T follicular helper cell (primary cell): ENCODE measurements at places on chromosomes 16 and 17.
A peak's percentile ranks its signal among the peaks of the same experiment; 100 is the strongest.

GRCh38 chr17:66477615-66478283 lies 175.3 kb downstream of the PRKCA start:
- DNase-seq: no peak

- no peak for DNase-seq
Observed at GRCh38 chr17:50458270-50458669, 10.4 kb downstream of the CHAD start.

DNA sequence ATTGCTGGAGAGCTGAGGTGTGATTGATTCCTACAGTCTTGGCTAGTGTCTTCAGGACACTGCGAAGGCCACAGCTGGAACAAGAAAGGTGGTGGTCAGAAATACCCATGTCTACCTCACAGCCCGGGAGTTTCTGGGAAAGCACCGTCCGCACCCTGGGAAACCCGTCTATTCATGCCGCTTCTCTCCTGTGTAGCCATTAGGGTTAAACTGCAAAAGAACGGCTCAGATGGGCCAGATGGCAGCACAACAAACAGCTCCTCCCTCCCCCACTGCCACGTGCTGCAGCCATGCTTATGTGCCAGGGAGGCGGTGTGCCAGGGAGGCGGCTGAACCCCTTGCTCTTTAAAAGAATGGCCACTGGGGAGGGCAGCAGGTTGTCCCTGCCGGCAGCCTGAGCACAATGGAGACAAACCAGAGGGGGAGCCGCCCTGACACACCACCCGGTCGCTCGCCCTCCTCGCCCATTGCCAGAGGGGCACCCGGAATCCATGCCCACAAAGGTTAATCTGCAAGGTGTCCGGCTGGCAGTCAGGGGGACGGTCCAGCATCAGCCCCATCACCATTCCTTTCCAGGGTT lies 65.2 kb downstream of the CYTH1 start:
- DNase-seq: peak; percentile 25

GRCh38 chr16:74601126-74601871 lies 5.6 kb downstream of the GLG1 start:
- DNase-seq: peak; percentile 64

DNA sequence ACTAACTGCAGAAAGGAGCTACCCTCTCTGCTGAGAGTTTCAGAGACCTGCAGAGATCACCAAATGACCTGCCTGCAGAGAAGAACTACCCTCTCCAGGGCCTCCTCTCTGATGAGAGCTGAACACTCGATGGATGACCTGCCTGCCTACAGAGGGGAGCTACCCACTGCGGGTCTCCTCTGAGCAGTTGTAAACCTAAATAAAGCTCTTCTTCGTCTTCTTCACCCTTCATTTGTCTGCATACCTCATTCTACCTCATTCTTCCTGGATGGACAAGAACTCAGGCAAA lies 24.2 kb downstream of the SSH2 start:
- no peak for DNase-seq

DNA sequence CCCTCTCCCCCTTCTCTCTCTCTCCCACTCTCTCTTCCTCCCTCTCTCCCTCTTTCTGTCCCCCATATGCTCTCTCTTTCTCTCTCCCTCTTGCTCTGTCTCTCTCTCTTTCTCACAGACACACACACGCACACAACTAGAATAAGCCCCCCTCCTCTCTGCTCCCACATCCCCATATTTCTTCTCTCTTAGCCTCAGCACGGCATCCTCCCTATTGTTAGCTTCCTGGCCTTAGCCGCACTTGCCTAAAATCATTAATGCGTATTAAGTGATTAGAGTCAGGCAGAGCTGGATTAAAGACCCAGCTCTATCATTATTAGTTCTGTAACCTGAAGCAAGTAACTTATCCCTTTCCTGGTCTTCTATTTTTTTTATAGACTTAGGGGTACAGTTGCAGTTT lies 319.0 kb upstream of the C16orf82 start:
- no peak for DNase-seq

- no peak for DNase-seq
Observed at GRCh38 chr17:76914937-76915336, 46.7 kb downstream of the MGAT5B start.

- DNase-seq: no peak
Observed at GRCh38 chr17:76262732-76263344, 2.3 kb upstream of the UBALD2 start.
